HS-27A (cell line): ENCODE measurements at places on chromosomes 11 and 22.

DNA sequence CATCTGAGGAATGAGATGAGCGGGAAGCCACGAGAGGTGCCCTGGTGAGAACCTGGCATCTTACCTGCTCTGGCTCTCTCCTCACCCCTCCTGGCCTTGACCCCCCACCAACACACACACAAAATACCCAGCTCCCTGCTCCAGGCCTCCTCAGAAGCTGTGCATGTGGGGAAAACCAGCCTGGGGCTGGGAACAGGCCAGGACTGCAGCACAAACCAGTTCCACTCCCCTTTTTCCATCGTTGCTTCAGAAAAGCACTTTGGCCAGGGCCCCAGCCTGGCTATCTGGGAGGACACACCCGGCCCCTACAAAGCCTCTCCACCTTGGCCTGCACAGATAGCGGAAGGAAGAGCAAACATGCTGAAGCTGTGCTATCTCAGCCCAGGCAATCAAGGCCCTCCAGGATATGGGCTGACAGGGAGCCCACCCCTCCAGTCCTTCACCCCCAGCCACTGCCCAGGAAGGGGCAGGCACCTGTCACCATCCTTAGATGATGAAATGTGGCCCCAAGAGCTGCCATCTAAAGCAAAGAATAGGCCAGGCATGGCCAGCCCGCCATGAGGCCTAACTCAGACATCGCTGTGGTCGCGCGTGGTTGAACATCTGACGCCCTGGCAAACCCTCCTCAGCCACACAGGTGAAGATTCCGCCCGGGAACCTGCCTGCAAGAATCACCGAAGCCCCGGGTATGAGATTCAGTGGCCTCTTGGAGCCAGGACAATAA is 35.4 kb downstream of the PISD start:
- no peak for DNase-seq

- no peak for DNase-seq
Observed at GRCh38 chr22:17566776-17567175, 3.5 kb downstream of the SLC25A18 start.

GRCh38 chr11:64655941-64656601 is 65.1 kb downstream of the SLC22A12 start:
- no peak for DNase-seq

DNA sequence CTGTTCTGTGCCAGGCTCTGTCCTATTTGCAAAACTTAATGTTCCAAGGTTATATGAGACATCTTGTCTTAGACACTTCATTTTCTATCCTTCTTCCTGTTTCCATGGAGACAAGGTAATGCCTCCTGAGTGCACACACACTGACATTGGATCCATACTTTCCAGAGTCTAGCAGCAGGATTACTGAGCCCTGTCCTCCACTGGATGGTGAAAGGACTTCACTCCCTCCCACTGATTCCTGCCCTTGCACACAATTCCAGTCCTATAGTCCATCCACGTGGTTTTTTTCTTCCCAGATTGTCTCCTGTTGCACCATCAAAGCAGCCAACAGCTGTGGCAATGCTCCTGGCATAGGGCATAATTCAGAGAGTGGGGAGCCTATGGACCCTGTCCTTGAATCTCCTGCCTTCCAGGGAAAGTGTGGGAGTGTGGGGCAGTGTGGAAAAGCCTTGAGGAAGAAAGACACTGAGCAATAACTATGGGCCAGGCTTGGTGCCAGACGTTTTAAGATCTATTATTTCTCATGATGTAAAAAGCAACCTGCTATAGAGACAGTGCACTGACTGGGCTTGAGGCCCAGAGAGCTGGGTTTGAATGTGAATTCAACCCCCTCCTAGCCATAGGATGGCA is 31.3 kb downstream of the SERPINH1 start:
- DNase-seq, result no peak

DNA sequence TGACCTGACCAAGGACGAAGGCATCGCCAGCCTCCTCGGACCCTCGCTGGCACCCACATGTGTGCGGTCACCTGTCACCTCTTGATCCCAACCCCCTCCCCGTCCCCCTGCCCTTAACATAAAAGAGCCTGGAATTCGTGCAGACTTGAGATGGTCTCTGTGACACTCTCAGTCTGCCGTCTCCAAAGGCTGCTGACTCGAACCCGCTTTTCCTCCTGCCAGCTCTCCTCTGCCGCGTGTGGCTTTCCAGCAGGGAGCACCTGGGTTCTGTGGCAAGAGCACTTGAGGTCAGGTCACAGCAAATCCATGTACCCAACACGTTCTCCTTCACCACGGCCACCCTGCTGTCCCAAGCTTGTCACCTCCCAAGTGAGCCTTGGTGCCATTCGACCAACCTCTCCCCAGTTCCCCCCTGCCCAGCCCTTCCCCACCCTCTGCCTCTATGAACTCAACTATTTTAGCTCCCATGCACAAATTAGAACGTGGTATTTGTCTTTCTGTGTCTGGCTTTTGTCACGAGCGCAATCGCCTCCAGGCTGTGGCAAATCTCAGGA is 207.6 kb downstream of the BRD1 start:
- no peak for DNase-seq

DNA sequence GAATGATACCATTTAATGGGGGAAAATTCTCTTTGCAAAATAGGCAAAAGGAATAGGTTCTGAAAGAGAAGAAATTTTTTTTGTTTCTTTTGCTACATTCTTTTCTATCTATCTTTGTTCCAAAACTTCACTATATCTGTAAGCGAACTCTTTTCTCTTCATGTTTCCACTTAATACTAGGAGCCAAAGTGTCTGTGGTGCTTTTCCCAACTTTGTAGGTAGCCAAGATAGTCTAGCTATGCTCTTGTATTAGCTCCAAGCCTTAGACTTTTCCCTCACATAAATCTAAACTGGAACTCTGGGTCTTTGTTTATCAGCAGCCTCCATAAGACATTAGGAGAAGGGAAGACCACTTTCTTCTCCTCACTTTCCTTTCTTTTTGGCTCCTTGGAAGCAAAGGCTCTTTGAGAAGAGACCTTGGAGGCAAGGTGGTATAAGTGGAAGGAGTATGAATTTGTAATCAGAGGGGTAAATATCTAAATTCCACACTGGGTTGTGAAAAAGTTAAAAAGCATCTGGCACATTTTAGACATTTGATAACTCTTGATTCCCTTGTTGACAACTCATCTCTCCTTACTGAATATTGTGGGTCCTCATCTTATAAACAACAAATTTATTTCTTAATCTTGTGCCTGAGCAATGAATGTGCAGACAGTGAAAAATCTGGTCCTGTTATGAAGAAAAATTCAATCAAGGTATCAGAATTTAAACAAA is 130.0 kb downstream of the EHF start:
- DNase-seq, result no peak

DNA sequence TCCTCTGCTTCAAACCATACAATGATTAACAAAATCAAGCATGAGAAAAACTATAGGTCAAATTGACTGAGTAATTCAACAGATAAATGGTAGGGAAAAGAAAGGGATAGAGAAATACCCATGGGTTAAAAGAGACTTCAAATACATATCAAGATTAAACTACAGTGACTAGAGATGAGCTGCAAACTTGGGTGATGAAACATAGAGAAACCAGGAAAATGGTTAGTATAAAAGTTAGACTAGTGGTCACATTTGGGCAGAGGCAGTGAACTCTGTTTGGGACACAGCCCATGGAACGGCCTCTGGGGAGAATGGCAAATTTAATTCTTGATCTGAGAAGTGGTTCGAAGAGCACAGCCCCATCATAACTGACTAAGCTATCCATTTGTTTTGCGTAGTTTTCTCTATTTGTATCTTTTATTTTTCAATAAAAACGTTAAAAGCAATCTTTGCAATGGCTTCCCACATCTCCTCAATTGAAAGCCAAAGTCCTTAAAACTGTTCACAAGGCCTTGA is 99.4 kb downstream of the APIP start:
- no peak for DNase-seq

DNA sequence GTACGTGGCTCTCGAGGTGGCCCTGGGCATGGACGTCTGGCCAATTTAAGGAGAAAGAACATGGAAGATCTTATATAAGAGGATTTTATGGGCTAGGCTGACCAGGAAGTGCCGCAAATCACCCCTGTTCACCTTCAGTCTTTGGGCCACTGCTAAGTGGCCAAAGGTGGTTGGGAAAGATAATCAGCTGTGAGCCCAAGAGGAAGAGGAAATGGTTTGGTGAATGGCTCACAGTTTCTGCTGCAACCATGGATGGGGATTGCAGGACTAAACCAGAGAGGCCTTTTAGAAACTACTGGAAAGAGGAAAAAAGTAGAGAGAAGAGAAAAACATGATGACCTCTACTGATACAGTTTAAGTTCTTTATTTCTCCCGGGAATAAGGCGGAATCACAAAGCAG is 96.0 kb upstream of the ARHGAP20 start:
- no peak for DNase-seq

DNA sequence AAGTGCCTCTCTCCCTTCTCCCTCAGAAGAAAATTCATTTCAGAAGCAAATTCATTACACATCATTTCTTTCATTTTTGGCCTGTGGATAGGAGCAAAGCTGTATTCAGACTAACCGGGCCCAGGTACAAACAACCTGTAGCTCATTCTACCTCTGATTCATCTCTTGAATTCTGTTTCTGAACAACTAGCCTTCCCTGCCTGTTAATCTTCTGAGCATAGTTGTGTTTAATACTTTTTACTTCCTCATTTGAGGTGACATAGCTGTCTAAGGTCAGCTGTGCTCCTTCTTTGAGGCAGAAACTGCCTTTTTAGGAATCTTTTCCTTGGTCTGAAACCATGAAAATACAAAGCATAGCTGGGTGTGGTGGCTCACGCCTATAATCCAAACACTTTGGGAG is 12.6 kb upstream of the IL18BP start:
- no peak for DNase-seq

- DNase-seq, result no peak
Observed at GRCh38 chr11:35618497-35619115, 346 bp downstream of the FJX1 start.

DNA sequence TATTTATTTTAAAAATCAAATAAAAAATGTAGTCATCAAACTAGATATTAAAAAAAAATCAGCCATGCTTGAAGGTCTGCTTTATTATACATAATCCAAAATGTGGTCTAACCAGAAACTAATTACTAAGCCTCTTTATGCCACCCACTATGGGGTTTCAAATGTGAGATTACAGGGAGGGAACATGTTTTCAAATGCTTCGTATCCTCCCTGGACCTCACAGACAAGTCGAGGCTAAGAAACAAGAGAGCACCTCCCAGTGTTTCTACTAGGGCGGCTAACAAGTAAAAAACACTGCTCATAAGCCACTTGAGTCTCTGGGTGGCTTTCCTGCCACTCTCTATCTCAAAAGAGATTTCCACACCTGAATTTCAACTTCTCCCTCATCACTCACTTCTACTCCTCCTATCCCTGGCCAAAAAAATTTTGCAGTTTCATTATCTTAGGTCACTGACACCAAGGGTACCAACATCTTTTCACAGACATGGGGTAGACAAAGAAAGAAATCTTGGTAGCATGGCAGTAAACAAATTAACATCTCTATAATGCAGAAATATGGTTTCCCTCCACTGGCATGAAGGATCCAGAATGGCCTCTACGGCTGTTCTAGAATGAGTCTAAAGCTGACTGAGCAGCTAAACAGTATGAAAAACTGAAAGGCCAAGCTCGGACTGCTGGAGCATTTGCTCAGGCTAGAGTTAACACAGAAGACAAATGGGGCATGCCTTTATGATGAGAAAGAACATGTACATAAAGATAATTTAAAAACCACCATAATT is 50.9 kb downstream of the PITPNB start:
- no peak for DNase-seq

DNA sequence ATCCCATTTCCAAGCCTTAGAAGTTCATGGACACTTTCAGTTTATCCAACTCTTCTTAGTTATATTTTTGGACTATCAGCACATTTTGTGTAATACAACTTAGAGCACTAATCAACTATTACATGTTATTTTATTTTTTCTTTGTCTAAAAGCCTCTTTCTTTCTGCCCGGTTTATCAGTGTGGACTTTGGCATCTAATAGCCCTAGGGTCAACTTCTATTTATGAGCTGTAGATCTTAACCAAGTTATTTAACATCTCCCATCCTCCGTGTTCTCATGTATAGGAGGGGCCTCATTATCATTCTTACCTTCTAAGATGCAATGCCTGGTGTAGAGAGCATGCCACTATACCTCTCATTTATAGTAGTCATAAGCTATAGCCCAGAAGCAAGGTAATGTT is 4.4 kb downstream of the CARD16 start:
- DNase-seq, result no peak

DNA sequence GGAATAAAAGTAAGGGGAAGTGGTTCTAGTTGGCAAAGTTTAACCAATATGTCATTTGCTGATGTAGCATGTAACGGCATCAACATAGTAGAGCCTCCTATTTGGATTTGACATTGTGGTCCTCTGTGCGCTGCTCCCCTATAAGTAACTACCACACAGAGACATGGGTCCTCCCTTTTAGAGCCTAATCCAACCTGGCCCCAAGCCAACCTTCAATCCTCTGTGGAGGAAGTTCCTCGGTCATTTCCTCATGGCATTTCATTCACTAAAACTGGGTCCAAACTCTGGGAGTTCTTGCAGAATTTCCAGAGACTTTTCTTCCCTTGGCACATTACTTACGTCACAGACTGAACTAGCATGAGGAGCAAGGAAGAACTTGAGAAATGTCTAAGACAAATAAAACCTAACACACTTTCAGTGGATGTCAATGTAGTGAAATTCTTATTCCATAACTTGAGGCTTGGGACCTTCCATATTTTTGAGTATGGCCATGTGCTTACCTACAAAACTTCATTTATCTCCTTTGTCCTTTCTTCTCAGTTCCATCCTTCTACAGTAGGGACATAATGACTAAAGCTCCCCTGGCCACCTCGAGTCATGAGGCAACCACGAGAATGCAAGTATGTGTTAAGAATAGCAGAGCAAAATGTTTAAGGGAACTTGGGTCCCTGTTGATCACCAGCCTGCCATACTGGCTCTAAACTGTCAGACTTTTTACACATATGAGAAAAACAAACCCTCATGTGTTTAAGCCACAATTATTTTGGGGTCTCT is 34.7 kb downstream of the MMP20 start:
- no peak for DNase-seq

DNA sequence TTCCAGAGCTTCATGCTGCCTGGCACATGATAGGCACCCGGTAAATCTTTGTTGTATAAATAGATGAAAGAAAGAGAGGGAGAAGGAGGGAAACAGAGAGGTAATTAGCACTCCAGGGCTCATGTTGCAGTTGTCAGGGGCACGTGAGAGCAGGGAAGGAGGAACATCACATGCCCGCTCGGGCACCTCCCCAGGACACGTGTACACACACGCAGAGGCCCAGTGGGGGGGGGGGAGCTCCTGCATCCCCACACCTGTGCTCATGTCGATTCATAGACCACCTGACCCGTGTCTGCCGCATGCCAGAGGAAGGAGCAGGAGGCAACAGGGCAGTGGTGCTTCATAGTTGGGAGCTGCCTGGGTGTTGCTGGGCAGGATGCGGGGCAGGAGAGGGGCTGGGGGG is 37.1 kb upstream of the NNMT start:
- no peak for DNase-seq

DNA sequence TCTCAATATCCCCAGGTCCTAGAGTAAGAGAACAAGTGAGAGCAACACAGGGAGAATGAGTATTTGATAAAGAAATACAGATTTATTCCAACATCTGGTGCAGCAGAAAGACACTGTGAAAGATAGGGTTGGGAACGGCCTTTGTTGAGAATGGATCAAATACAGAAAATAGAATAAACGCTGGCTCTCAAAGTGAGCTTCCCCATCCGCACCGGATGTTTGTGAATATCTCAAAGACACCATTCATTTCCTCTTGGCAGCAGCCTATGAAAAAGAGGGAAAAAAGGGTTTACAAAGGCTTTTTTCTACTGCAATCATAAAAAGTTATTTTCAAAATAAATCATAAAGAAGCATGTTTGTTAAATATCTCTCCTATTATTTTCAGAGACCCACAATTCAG is 279.3 kb downstream of the CASP12 start:
- DNase-seq, result no peak

- no peak for DNase-seq
Observed at GRCh38 chr22:48631288-48631863, 1196.3 kb downstream of the BRD1 start.
